Germinal center (tissue), 1 donor: ENCODE measurements at places on chromosomes 16 and 17.

DNA sequence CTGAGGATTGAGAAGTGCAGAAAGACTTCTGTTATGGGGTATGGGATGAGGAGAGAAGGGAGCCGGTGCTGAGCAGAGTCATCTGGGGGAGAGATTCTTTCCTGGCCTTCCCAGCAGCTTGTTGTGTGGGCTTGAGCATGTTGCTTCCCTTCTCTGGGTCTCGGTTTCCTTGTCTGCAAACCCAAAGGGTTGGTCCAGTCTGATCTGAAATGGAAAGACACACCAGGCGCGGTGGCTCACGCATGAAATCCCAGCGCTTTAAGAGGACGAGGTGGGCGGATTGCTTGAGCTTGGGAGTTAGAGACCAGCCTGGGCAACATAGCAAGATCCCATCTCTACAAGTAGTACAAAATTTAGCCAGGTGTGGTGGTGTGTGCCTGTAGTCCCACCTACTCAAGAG, 6.0 kb downstream of the SOCS3 start:
- DNase-seq: no peak

- DNase-seq: peak; percentile 34
Observed at GRCh38 chr16:77223184-77223583, 24.0 kb downstream of the SYCE1L start.

- DNase-seq: no peak
Observed at GRCh38 chr17:72813481-72813880, 279.0 kb downstream of the SLC39A11 start.

GRCh38 chr17:40307001-40307730, 1.8 kb upstream of the RARA start:
- no peak for DNase-seq

DNA sequence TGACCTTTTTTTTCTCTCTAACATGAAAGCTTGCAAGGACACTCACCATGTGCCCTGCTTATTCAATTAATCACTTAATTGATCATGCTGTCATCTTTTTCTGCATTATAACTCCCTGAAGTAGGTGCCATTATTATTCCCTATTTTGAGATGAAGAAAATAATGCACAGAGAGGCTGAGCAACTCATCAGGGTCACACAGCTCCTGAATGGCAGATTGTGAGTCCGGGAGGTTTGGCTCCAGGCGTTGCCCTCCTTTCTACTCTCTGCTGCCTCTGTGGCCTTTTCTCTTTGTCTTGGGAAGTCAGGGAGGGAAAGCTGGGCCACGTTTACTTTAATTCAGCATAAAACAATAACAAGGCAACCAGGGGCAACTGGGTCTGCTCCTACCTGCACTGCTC, 17.2 kb upstream of the N4BP1 start:
- DNase-seq: no peak

- DNase-seq: no peak
Observed at GRCh38 chr16:82972331-82972919, 345.7 kb downstream of the CDH13 start.

- peak; percentile 54 for DNase-seq
Observed at GRCh38 chr17:75271955-75272847, 1.2 kb upstream of the MIF4GD start.

GRCh38 chr17:20045476-20045875, 36.3 kb downstream of the SPECC1 start:
- no peak for DNase-seq

- DNase-seq: no peak
Observed at GRCh38 chr17:11671126-11671525, 72.9 kb downstream of the DNAH9 start.

DNA sequence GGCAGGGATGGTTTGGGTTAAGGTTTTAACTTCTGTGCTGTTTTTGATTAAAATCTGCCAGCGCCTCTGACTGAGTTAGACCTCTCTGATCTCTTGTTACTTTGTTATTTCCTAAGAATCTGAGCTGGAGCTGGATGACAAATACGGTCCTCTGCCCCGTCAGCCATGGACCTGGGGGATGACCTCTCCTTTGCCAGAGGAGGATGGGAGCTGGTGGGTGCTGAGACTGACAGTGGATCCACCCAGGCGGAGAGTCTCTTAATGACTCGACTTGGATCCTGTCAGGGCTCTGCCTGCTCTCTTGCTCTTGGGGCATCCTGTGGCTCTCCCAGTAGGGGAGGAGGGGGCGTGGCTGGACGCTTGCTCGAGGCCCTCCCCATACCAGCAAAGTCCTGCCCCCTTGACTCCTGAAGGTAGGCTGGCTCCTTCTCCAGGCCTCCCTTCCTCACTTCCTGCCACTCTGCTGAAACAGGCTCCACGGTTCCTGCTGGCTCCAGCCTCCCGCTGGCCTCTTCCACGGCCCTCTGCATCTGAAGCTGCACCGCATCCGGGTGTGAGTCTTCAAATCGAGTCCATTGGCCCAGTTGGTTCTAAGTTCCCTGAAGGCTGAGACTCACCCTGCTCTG, 24.8 kb upstream of the MAP3K14 start:
- DNase-seq: no peak

DNA sequence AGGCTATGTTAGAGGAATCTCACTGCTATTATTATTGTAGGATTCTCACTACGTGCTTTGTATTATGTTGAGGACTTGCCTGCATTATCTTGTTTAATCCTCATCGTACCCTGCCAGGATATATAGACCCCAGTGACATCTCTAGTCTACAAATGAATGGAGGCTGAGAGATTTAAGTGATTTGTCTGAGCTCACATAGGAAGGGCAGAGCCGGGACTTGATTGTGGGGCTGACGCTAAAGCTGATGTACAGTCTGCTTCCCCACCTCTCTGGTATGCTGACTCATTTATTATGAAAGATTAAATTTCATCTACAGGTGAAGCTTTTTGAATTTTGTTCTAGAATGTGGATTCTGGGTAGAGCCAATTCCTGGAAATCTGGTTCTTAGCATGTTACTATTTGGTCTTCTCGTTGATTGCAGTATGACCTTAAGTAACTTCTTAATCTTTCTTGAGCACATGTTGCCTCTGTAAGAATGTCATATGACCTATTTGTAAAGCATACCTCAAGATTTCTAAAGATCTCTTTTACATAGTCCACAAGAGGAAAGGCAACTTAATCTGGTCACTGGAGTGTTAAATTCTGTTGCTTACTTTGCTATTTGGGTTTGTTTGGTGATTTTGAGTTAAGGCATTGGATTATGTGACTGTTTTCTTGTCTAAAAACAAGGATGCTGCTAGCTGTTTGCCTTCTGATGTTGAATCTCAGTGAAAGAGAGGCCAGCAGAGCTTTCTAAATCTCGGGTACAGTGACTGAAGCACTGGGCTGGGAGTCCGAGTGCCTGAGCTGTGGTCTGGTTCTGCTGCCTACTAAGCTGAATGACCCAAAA, 12.4 kb downstream of the METTL9 start:
- no peak for DNase-seq

DNA sequence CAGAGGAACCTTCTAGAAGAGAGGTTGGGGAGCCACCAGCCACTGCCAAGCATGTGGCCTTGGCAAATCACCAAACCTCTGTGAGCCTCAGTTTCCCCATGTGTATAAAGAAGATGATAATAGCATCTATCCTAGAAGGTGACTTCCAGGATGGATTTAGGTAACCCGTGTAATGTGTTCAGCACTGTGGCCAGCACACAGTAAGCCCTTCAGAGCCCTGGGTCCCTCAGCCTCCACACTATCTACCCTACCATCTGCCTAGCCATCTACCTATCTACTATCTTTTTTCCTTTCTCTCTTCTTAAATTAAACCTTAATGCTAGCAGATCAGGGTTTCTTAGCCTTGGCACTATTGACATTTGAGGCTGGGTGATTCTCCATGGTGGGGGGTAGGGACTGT, 33.0 kb downstream of the TEKT5 start:
- no peak for DNase-seq

GRCh38 chr17:21376759-21377690, 868 bp downstream of the KCNJ12 start:
- no peak for DNase-seq

DNA sequence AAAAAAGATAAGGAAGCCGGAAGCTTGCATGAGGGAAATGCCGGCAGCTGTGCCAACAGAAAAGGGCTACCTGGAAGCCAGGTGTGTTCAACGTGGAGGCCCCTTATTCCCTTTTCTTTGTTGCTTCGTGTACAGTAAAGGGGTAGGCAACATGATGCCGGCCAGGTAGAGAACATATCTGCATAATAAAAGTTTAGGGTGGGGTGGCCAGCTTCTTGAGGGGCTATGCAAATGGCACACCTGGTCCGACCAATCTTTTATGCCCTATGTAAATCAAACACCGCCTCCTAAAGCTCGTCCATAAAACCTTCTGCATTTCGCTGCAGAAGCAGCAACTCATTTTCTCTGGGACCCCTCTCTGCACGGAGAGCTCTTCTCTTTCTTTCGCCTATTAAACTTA, 911.6 kb downstream of the KCNJ2 start:
- DNase-seq: no peak

DNA sequence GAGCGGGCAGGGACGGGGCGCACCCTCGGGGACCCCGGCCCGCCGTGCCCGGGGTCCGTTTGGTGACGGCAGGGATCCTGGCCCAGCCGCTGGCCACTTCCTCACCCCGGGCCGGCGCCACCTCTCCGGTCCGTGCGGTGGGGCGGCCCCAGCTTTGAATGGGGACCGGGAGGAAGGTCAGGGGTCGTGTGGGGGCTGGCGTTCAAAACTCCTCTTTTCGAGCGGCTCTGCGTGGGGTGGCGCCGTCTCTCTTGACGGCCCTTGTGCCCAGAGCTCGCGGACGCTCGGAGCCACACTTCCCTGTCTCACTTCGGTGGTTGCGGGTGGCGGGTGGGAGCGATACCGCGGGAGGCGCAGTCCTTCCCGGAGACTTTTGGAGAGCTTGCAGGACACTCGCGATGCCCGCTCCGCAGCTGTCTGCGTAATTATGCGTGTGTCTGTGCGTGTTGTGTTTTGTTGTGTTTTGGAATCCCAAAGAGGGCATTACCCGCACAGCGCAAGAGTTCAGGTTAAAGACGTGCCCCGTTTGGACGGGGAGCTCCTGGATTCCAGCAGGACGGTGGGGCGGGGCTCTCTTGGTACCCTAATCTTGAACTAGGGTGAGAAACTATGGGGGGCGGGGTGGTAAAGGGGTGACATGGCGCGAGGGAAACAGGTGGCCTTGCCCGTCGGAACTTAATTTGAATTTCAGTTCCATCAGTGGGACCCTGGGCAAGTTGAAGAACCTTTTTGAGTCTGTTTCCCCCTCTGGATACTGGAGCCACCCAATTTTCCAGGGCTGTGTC, 637 bp downstream of the PLCG2 start:
- no peak for DNase-seq

DNA sequence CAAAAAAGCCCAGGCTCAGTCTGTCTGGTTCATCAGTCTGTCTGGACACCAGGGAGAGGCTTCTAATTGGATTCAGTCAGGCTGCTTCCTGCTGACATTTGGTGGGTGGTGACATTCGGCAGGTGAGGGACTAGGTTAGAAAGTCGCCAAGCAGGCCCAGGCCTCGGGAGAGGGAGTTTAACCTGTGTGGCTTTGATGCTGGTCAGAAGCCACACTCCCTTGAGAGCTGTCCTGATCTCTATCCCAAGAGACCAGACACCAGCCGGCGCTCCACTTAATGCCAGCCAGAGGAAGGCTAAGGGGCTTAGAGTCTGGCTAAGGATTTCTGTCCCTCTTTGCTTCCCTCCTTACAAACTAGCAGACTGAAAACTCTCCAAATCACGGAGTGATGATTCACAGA, 135.0 kb downstream of the GSG1L start:
- DNase-seq: no peak

DNA sequence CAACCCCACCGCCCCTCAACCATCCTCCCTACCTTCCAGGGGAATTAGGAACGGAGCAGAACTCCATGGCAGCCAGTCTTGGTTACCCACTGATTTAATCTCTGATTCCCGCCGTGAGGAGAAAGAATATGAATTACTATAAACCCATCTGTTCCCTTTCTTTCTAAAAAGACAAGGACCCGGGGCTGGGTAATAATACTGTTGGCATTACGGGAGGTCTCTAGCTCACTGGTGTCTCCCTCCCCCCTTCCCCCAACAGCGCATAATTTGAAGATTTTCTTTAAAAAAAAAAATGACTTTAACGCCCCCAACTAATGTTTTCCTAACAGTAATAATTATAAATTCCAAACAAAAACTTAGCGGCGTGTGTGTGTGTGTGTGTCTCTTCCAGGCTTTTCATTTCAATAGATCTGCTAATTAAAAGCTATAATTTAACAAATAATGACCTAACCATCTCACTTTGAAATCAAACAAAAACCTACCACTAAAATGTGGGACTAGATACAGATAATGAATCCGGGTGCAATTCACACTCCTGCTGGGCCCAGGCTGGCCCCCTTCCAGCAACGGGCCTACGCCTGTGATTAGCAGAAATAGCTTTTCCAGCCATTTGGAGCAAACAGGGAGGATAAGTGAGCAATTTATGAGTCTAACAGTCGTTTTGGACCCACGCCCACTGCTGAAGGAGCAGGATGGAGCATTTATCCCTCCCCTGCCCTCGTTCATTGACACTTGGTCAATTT, 18.2 kb upstream of the BHLHA9 start:
- no peak for DNase-seq

- DNase-seq: no peak
Observed at GRCh38 chr16:30359871-30360170, 4.7 kb upstream of the CD2BP2 start.

DNA sequence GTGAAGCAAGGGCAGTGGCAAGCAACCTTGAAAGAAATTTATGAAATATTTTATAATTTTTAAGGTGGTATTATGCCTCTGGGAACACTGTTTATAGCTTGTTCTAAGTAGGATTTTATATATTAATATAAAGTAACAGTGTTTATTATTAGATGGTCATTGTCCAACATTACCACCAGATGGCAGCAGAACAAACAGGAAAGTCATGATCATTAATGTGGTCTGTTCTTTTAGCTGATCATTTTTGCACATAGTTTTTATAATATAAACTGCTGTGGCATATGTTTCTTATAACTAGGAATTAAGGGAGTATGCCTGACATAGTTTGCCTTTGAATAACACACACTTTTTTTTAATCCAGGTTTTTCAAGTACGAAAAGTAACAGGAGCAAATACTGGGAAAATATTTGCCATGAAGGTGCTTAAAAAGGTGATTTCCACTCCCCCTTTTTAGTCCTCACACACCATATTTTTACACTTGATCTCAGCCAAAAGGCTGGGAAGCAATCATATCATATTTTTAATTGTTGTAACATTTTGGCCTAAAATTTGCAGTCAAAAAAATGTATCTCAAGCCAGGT, 21.4 kb downstream of the RPS6KB1 start:
- DNase-seq: peak; percentile 65

- no peak for DNase-seq
Observed at GRCh38 chr16:64724339-64724738, 397.5 kb downstream of the CDH11 start.
